ENCODE measurements at places on chromosomes 12 and 14.

- DNase-seq: no peak
These were observed 313.2 kb downstream of the ATP23 start for GRCh38 chr12:58254463-58255100.

DNA sequence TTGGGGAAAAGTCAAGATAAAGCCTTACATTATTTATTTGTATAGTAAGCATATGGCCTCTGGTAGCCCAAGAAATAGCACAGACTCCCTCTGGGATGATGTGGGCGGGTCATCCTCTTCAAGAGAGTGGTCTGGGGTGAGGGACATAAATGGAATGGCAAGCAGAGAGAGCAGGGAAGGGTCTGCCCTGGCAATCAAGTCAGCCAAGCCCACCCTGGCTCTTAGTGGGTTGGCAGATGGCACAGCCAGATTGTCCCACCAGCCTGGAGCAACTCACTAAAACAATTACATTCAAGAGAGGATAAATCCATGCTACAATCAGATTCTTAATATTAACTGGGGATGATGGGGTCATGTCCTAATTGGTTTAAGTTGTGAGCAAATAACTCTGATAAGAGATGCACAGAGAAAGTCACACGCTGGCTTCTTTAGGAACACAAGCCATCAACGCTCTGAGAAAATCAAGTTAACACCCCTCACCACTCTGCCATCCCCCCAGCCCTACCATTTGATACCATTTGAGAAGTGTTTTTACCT is 2.8 kb upstream of the PELI2 start:
- DNase-seq: no peak

DNA sequence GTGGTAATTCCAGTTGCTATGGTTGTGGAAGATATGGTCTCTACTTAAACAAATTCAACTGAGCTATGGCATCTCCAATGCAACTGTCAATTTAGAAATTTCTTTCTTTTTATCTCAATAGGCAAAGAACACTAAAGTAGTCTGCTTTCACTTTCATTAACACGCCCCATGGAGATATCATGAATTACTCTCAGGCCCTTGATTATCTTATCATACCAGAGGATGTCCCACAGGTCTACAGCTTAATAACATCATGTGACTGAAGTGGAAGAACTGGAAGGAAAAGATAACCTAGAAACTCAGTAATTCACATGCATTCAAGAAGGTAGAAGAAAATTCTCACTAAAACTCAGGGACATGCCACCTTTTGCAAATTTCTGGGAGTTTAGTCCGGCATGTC is 114.3 kb downstream of the FLRT2 start:
- DNase-seq: no peak

- DNase-seq: no peak
These were observed 81.2 kb downstream of the COX16 start for GRCh38 chr14:70278281-70278680.

GRCh38 chr12:64627771-64628170 is 17.5 kb downstream of the RASSF3 start:
- DNase-seq: no peak

GRCh38 chr14:24280797-24281460 is 9.5 kb upstream of the RABGGTA start:
- DNase-seq: no peak

GRCh38 chr12:1533205-1533601 is 61.2 kb downstream of the FBXL14 start:
- DNase-seq: no peak

DNA sequence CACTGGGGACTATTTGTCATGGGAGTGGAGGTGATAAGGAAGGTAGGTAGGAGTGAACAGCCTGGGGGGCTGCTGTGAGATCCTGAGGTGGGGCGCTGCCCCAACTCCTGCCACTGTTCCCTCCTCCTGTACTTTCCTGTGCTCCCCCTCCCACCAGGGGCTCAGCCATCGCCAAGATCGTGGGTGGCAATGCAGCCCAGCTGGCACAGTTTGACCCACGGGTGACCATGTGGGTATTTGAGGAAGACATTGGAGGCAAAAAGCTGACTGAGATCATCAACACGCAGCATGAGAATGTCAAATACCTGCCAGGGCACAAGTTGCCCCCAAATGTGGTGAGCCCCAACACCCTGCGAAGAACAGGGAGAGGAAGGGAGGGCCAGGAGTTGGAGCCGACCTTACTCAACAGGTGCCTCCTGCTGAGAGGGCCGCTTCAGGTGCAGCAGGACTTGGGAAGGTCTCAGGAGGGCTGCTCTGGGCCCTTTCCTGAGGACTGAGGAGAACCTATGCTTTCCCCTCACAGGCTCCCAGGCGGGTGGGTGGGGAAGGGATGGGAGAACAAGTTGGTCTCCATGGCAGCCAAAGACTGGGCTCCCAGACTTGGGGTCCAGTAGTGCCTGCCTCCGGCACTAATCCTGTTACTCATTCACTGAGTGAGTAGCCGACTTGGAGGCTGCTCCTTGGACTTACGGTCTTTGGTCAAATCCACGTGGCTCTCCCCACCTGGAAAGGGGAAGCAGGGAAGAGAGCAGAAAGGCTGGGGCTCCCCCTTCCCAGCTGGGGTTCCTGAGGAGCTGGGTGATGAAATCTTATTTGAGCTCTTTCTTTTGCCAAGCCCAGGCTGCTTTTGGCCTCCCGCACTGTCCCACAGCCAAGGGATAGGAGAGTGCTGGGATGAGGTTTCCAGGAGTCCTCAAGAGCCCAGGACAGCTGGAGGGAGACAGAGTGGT is 884 bp downstream of the GPD1 start:
- no peak for DNase-seq

DNA sequence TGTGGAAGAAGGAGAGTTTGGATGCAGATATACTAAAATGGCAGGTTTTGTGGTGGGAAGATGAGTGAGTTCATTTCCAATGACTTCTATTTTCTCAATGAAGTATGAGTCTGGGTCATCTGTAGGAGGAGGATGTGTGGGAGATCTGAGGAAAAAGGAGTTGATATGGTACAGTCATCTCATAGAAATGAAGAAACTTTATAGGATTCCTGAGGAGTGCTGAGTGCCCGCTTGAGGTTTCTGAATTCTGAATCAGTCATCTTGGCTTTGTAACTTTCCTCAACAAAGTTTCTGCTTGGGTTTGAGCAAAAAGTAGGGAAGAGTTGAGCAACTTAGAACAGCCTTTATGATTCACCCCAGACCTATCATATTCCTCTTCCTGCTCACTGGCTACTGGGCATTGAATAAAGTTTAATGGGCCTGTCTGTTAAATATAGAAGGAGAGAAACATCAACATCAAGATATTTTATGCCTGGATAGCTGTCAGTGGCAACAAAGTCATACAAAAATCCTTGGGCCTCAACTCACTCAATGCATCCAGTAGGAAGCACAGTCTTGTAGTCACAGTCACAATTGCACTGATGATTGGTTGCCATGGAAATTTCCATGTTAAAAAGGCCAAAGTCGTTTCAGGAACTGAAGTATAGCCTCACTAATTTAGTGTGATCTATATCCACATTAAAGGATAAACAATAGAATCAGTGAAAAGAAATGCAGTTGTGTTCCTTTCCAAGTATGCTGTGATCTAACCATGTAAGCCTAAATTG is 284.7 kb downstream of the DUSP6 start:
- DNase-seq: no peak

GRCh38 chr12:31368666-31369361 is 42.9 kb upstream of the SINHCAF start:
- DNase-seq: no peak

DNA sequence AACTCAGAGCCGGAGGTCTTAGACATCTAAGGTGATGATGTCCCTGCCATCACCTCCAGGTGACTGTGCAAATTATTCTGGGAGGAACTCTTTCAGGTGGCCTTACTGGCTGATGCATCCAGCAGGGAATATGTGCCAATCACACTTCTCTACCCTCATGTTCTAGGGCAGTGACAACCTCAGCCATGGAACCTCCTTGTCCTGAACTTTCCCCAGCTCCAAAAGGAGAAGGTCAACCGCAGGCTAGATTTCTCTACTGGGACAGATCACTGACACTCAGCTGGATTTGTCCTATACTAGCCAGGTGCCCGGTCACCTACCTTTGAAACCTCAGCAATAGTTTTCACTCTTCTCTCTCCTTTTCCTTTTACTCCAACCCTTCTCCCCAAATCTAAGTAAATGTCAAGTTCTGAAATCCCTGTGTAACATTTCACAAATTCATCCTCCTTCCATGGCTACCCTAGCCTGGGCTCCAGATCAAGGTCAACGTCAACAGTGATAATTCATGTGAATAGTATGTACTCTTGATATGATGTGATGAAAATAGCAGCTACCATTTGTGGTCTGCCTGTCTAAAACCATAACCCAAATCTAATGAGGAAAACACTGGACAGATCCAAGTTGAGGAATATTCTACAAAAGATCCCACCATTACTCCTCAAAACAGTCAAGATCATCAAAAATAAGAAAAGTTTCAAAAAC is 115.0 kb upstream of the EGLN3 start:
- no peak for DNase-seq

DNA sequence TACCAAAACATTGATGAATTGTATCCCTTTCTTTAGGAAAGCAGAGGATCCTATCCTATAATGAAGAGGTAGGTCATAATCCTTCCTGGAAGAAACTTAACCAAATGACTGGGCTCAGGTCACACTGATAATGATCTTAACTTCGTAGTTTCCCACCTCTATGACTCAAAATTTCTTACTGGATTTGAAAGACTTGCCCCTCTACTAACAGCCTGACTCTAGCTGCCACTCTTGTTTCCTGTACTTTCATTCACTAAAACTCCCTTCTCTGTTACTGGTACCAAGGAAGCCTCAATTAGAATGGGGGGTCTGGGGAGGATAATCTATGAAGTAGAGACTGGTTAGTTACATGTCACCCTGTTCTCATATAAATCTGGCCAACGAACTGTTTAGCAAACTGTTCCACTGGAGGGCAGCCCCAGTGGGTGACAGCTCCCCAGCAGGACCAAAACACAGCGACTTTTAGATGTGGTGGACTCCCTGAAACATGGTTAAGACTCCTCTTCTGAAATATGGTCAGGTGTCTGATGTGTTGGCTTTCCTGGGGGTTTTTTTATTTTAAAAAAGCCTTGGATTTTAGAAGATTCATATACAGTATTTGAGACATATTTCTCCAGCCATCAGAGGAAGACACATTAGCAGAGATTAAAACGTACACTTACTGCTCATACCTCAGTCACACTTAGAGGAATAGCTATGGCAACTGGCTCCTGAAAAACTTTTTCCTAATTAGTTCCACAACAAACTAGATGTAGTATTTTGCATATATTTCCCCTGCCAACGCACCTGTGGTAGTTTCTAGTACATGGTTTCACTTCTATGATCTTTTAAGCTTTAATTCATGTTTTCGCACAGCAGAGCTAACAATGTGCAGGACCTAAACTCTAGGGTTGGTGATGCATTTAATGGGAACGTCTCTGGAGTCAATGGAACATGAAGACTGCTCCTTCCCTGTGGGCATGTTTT is 72.3 kb downstream of the ACADS start:
- no peak for DNase-seq

- peak; percentile 87 for DNase-seq
These were observed 68.4 kb downstream of the GALNT16 start for GRCh38 chr14:69328317-69328716.

- peak; percentile 36 for DNase-seq
These were observed 161.1 kb downstream of the PPFIA2 start for GRCh38 chr12:81597928-81598604.

GRCh38 chr14:102914474-102915291 is 7.8 kb upstream of the AMN start:
- no peak for DNase-seq

DNA sequence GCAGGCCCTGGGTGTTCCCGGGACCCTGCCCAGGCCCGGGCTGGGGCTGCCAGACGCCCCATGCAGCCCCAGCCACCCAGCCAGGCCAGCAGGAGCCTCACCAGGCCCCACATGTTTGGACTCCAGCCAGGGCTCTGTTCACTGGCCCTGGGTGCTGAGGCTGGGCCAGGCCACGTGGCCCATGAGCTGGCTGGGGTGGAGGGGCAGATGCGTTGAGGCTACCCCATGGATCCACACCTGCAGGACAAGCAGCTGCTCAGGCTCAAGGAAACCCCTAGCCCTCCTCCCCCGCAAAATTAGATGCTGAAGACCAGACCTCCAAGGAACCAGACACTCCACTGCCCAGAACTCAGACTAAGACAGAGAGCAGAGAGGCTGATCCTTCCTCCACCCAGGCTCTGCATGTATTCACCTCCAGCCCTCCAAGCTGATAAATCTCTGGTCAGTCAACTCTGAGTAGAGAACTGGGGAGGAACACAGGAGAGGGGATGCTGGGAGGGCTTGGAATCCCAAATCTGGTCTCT is 1.6 kb downstream of the CDH24 start:
- no peak for DNase-seq

Measured in NCI-H1436 (cell line).